ENCODE measurements at places on chromosomes 6 and 20. TPM values are rescaled to one million over a fixed set of nuclear protein-coding genes. Genes with fewer than 3 reads are reported as not detected.

The MPC1 gene
- total RNA-seq: 531 TPM

GRCh38 chr20:32574296-32575226, 10.6 kb downstream of the NOL4L start:
- DNase-seq: no peak

The GABRR2 gene
- 0.69 TPM for total RNA-seq

DNA sequence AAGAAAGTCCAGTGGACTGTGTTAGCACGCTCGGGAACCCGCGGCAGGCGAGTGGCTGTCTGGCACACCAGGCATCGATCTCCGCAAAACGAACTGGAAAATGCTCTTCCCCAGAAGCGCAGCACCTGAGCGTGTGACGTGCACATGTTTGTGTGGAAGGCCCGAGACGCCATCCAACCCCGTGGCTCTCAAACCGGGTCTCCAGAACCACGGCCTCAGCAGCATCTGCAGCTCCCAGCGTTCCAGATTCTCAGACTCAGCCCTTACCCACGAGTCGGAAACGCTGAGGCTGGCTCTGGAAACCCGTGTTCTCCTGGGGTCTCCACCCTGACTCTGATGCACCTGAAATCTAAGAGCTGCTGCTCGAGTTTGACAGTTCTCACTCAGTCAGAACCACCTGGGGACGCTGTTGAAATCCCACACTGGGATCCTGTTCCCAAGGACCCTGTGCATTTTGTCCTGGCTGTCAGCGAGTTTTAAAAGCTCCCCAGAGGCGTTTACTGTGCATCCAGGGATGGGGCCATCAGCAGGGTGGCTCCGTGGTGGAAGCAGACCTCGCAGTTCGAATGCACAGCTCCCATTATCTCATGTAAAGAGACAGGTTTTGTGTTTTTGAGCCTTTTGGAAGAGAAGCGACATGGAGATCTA, 69.0 kb downstream of the DLL1 start:
- no peak for DNase-seq

- no peak for DNase-seq
These were observed 183.0 kb upstream of the PHACTR1 start for GRCh38 chr6:12533586-12533985.

DNA sequence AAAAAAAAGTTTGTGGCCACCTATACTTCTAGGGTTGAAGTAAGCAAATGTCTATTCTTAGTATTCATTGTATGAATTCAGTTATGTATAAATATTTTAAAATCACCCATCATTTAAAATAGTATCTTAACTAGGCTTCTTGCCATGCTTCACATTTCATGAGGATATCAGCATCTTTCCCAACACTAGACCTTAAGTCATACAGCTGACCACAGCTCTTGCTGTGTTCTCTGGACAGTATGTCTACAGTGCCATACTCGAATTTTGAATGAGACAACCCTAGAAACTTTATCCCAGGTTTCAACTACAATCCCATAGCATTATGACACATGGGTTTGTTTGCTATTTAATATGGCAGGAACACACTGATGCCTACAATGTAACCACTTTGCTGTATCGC, 5.2 kb downstream of the TXNDC5 start:
- no peak for DNase-seq

The CDH4 gene
- 0.05 TPM for total RNA-seq

DNA sequence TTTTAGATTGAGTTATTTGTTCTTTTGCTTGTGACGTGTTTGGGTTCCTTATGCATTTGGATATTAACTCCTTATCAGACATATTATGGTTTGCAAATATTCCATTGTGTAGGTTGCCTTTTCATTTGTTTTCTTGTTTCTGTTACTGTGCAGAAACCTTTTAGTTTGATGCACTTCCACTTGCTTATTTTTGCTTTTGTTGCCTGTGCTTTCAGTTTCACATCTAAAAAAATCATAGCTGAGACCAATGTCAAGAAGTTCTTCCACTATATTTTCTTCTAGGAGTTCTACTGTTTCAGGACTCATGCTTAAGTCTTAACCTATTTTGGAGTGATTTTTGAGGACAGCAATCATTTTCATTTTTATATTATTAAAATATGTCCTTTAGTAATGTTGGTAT, 113.5 kb downstream of the EPM2A start:
- no peak for DNase-seq

- no peak for DNase-seq
These were observed 29.6 kb downstream of the ZC3H12D start for GRCh38 chr6:149455031-149455732.

The EEF1A2 gene
- total RNA-seq: 1,286 TPM

DNA sequence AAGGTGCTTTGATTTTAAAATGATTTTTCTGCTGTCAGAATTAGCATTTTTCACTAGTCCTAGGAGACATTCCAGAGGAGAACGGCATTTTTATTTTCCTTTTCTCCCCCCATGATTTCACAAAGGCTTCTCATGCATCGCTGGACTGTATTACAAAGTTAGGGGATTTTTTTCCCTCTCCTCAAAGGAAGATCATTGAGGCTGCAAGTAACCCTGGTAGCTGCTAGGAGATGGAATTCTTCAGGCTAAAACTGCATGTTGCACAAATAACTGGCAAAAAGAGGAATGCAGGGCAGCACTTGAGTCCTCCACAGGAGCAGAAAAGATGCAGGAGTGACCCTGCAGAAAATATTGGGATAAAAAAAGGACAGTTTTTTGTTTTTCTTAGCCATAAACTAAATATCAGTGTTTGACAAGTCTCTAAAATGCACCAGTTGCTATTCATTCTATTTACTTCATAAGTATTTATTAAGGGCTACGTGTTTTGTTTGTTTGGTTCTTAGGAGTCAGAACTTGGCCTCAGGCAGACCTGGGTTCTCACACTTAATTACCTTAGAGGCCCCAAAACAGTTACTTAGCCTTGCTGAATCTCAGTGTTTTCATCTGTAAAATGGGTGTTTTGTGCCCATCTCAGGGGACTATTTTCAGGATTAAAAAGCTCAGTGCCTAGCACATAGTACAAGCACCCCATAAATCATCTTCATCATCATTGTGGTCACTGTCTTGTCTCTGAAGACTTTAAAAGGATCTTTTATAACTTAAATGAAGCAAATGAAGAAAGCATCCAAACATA, 144.5 kb upstream of the ID4 start:
- DNase-seq: no peak

DNA sequence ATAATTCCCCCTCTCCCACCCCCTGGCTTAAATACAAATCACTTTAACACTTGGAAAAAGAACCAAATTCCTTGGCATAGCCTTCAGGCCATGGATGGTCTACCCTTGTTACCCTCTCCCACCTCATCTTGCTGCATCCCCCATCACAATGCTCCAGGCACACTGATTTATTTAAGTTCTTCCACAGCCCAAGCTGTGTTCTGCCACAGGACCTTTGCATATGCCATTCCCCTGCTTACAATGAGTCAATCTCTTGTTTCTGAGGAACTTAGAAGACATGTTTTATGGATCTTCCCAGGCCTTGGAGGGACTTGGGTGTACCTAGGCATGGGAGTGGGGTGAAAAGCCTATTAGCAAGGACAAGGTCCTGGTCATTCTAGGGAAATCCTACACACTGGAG, 6.2 kb upstream of the MAFB start:
- DNase-seq: no peak

DNA sequence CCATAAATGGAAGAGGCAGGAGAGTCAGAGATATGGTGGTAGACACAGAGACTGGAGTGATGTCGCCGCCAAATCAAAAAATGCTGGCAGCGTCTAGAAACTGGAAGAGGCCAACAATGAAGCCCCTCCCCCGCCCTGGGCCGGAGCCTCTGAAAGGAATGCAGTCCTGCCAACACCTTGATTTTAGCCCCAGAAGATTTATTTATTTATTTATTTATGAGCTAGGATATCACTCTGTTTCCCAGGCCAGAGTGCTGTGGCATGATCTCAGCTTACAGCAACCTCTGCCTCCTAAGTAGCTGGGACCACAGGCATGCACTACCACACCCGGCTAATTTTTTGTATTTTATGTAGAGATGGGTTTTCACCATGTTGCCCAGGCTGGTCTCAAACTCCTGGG, 82.6 kb upstream of the CCDC167 start:
- no peak for DNase-seq

DNA sequence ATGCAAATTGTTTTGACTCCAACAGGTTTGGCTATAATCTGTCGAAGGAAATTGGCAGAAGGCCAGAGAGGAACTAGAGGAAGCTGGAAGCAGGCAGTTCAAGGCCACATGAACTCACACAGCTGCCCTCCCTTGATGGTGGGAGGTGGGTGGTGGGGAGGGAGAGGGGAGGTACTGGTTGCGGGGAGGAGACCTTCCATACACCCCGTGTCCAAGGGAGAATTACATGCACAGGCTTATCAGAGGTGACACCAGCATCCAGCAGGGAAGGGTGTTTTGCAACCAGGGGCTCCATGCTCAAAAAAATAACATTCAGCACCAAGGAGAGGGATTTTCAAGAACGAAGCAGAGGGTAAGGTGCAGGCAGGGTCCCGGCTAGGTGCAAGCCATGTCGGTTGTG, 9.1 kb downstream of the PRND start:
- DNase-seq: no peak

The C4A gene
- 76.2 TPM for total RNA-seq

DNA sequence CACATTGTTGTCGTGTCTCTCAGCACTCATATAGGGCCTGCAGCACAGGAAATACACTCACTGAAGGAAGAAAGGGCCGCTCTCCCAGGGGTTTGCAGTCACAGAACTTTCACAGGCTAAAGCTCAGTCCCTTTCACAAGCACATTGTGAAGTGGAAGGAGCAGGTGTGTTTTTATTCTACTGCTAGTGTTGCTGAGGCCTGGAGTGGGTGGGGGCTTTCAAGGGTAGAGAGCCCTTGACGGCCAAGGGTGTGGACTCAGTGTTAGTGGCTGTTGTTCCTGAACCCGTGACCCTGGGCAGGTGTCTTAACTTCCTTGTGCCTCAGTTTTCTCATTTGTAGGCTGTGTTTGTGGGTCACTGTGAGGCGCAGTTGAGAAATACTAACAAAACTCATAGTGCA, 66.2 kb upstream of the SLC22A1 start:
- no peak for DNase-seq

GRCh38 chr20:21511485-21511849, 2.4 kb downstream of the NKX2-2 start:
- DNase-seq: no peak

GRCh38 chr20:3572151-3572550, 91.0 kb downstream of the GFRA4 start:
- no peak for DNase-seq

DNA sequence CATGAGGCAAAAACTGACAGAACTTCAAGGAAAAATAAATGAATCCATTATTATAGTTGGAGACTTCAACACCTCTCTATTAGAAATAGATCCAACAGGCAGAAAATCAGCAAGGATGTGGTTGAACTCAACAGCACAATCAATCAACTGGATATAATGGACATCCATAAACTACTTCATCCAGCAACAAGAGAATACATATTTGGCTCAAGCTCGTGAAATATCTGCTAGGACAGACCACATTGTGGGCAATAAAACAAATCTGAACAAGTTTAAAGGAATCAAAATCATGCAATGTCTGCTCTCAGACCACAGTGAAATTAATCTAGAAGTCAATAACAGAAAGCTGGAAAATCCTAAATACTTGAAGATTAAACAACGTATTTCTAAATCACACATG, 362.6 kb downstream of the CD109 start:
- no peak for DNase-seq

- DNase-seq: no peak
These were observed 46.8 kb downstream of the INSM1 start for GRCh38 chr20:20414640-20415220.
